Spinal cord (tissue), 10 donors: ENCODE measurements at places on chromosomes 4 and X. TPM values are rescaled to one million over a fixed set of nuclear protein-coding genes. Genes with fewer than 3 reads are reported as not detected.

DNA sequence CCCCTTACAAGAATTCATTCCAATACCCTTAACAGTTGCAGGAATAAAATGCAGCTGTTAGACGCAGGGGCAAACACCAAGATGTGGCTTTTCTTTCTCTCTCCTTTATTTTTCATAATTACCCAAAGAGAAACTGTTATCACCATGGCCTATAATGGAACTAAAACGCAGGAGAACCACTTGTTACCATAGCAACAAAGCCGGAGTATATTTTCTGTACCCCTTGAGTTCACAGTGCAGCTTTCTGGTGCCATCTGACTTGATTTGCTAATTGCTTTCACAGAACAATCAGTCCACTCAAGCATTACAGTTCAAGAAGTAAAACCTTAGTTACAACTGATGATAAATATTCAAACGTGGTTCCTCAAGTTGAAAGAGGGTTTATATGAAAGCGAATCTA is 157.9 kb downstream of the AMELX start:
- H3K4me1 ChIP-seq = no peaks in the 10 kb centered on the region
- no peak for DNase-seq
- H3K27ac ChIP-seq = no peak overlapping the region
- no peaks in the 10 kb centered on the region for H3K27me3 ChIP-seq
- no peak overlapping the region for H3K4me3 ChIP-seq
- H3K36me3 ChIP-seq = no peaks in the 10 kb centered on the region

GRCh38 chrX:68917799-68918198 is 89.0 kb downstream of the EFNB1 start:
- H3K4me1 ChIP-seq = peaks cover 3% of the 10 kb centered on the region
- H3K27ac ChIP-seq = no peak overlapping the region
- no peaks in the 10 kb centered on the region for H3K36me3 ChIP-seq
- no peak for DNase-seq
- H3K27me3 ChIP-seq = peaks cover 4% of the 10 kb centered on the region
- H3K4me3 ChIP-seq = no peak overlapping the region

Gene DCK
- 65.6 TPM for total RNA-seq

DNA sequence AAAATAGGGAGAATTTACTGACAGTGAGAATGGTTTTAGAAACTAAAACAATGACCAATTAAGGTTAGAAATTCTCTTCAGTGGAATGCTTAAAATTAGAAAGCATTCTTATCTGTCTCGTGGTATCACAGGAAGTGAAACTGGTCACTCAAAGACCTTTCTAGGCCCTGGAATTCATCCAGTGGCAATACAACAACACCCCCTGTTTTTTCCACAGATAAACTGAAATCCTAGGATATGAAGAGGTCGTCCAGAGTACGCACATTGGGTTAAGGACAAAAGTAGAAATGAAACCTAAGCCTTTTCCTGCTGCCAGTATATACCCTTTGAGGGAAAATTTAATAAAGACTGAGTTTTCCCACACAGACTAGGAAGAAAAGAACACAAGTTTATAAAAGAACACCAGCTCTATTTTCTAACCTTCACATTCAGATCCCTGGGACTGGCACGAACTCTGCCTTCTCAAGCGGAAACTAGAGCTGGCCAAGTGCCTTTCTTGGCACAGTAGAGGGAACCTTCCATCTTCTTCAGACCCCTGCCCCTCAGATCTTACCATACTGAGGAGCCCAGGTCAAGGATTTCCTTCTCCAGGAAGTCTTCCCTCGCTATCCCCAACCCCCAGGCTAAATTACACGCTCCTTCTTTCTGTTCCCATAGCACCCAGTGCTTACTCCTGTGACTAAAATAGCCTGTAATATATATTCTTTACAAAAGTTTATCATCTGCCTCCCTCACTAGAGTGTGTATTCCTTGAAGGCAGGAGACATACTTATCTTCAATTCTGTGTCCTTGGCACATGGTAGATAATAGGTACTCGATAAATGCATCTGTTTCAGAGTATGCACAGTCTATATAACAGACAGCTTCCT is 16.9 kb downstream of the LHFPL1 start:
- no peaks in the 10 kb centered on the region for H3K36me3 ChIP-seq
- peaks cover 3% of the 10 kb centered on the region for H3K27me3 ChIP-seq
- H3K4me3 ChIP-seq = no peak overlapping the region
- H3K4me1 ChIP-seq = peaks cover 4% of the 10 kb centered on the region
- no peak overlapping the region for H3K27ac ChIP-seq

GRCh38 chr4:110075083-110075738 is 123.2 kb downstream of the ELOVL6 start:
- no peaks in the 10 kb centered on the region for H3K36me3 ChIP-seq
- peaks cover 8% of the 10 kb centered on the region for H3K4me1 ChIP-seq
- no peak overlapping the region for H3K4me3 ChIP-seq
- H3K27ac ChIP-seq = no peak overlapping the region

GRCh38 chrX:138082251-138082650 is 516.3 kb downstream of the ZIC3 start:
- no peaks in the 10 kb centered on the region for H3K4me1 ChIP-seq
- H3K36me3 ChIP-seq = no peaks in the 10 kb centered on the region
- no peak overlapping the region for H3K27ac ChIP-seq
- H3K4me3 ChIP-seq = no peak overlapping the region
- H3K27me3 ChIP-seq = no peaks in the 10 kb centered on the region

DNA sequence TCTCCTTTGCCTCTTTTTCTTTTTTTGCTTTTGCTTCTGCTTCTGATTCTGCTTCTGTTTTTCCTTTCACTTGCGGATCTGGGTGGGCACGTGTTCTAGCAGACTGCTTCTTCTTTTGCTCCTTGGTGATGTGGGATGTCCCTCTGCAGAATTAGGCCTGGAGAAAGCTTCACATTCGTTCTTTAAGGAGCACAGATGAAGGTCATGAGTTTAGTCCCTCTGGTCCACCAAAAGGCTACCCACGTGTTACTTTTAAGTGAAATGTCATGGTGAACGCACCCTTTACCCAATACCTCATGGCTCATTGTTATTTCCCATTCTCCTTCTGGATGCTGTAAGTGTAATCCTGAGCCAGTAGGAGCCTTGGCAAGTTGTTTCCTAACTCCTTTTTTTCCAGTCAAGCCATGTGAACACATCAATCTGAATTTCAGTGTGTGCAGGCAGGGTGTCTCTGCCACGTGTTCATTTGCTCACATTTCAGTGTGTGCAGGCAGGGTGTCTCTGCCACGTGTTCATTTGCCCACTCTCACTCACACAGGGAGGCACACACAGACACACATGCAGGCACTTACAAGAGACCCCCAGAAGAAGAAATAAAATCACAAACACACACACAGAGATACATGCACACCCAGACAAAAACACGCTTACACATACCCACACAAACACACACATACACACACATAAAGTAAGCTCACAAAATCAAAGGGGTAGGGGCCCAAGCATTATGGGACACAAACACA is 36.9 kb downstream of the NBDY start:
- H3K27ac ChIP-seq = no peak overlapping the region
- no peaks in the 10 kb centered on the region for H3K27me3 ChIP-seq
- H3K4me3 ChIP-seq = no peak overlapping the region
- peaks cover 11% of the 10 kb centered on the region for H3K36me3 ChIP-seq

Gene IL2RG
- 0.22 TPM for total RNA-seq

- H3K4me3 ChIP-seq = no peak overlapping the region
- H3K27me3 ChIP-seq = no peaks in the 10 kb centered on the region
- H3K4me1 ChIP-seq = no peaks in the 10 kb centered on the region
- H3K27ac ChIP-seq = no peak overlapping the region
- no peak for DNase-seq
These were observed 28.4 kb upstream of the ADH7 start for GRCh38 chr4:99463566-99463965.

DNA sequence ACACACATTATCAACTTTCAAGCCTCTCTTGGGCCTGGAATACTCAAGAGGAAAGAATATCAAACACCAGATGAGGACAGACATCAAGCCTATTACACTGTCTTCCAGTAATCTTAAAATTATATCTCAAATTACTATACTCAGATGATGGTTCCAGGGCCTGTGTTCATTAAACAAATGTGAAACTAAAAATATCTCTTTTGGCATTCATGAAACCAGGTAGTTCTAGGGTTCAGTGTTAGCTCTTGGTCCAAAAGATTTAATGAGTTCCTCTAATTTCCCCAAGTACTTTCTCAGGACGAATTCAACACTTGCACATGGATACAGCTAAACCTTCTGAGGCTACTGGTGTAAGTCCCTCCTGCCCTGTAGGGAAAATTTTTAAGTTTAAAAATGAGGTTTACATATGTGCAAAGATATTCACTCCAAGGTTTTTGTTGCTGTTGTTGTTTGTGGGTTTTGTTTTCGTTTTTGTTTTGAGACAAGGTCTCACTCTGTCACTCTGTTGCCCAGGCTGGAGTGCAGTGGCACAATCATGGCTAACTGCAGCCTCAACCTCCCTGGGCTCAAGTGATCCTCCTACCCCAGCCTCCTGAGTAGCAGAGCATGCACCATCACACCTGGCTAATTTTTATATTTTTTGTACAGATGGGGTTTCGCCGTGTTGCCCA is 79.4 kb downstream of the USP46 start:
- no peak overlapping the region for H3K27ac ChIP-seq
- H3K27me3 ChIP-seq = no peaks in the 10 kb centered on the region

Gene ADAMTS3
- total RNA-seq = 16.9 TPM

Gene LDB2
- 88.2 TPM for total RNA-seq

GRCh38 chr4:76588274-76588673 is 153.2 kb downstream of the SHROOM3 start:
- H3K27ac ChIP-seq = no peak overlapping the region
- no peak overlapping the region for H3K4me3 ChIP-seq
- peaks cover 21% of the 10 kb centered on the region for H3K4me1 ChIP-seq

GRCh38 chrX:152445926-152446325 is 5.2 kb downstream of the GABRA3 start:
- H3K4me1 ChIP-seq = no peaks in the 10 kb centered on the region
- no peaks in the 10 kb centered on the region for H3K27me3 ChIP-seq
- no peak overlapping the region for H3K27ac ChIP-seq
- no peak overlapping the region for H3K4me3 ChIP-seq

Gene MAGEA9B
- total RNA-seq = not detected

DNA sequence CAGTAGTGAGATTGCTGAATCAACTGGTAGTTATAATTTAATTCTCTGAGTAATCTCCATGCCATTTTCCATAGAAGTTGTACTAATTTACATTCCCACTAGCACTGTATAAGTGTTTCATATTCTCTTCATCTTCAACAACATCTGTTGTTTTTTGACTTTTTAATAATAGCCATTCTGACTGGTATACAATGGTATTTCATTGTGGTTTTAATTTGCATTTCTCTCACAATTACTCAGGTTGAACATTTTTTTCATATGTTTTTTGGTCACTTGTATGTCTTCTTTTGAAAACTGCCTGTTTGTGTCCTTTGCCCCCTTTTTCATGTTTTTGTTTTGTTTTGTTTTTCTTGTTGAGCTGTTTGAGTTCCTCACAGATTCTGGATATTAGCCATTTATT is 880.2 kb downstream of the RAPGEF2 start:
- H3K4me3 ChIP-seq = no peak overlapping the region
- no peak for DNase-seq
- H3K27ac ChIP-seq = no peak overlapping the region

DNA sequence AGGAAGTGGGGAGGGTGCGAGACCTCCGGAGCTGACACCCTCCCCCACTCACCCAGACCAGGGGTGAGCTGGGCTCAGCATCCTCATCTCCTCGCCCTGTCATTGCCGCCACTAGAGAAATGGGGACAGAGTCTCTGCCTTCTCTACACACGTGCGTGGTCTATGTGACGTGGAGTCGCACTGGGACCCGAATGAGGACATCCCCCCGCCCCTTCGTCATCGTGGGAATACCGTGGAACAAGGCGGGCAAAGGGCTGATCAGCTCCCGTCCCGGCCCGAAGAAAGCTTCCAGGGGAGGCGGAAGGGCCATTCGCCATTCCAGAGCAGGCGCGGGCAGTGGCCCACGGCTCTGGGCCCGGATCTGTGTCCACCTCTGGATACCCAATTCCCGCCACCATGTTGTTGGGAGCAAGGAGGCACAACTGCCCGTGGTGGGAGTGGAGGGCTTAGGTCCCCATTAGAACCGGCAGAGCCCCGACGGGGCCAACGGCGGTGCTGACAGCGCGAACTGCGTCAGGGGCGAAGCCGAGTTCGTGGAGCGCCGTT is 12.0 kb downstream of the HMX1 start:
- H3K36me3 ChIP-seq = no peaks in the 10 kb centered on the region
- H3K4me1 ChIP-seq = peaks cover 44% of the 10 kb centered on the region
- H3K27me3 ChIP-seq = peaks cover 99% of the 10 kb centered on the region

- no peaks in the 10 kb centered on the region for H3K27me3 ChIP-seq
- DNase-seq = no peak
- no peak overlapping the region for H3K4me3 ChIP-seq
- no peak overlapping the region for H3K27ac ChIP-seq
- H3K36me3 ChIP-seq = no peaks in the 10 kb centered on the region
- no peaks in the 10 kb centered on the region for H3K4me1 ChIP-seq
These were observed 138.8 kb downstream of the NDST3 start for GRCh38 chr4:118173126-118173525.

Gene TLR6
- total RNA-seq = 6.1 TPM

GRCh38 chrX:29926056-29926455 is 289.3 kb upstream of the MAGEB2 start:
- H3K27me3 ChIP-seq = peaks cover 2% of the 10 kb centered on the region
- no peak overlapping the region for H3K27ac ChIP-seq
- H3K4me3 ChIP-seq = no peak overlapping the region
- H3K4me1 ChIP-seq = no peaks in the 10 kb centered on the region
- H3K36me3 ChIP-seq = no peaks in the 10 kb centered on the region

DNA sequence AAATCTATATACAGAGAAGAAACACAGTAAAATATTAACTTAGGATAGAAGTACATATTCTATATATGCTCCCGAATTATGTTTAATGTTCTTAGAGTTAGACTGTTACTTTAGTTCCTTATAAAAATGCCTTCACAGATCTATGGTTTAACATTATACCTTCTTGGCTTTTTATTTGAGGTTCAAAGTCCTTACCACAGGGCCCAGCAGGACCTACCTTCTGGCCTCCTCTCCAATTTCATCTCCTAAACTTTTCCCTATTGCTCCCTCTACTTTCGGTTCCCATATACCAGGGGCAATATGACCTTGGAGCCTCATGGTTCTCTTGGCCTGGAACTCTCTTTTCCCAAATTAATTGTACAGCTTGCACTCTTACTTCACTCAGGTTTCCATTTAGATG is 11.8 kb downstream of the ANKRD37 start:
- H3K27me3 ChIP-seq = no peaks in the 10 kb centered on the region
- DNase-seq = no peak
- no peaks in the 10 kb centered on the region for H3K4me1 ChIP-seq
- H3K36me3 ChIP-seq = peaks cover 36% of the 10 kb centered on the region
- H3K27ac ChIP-seq = no peak overlapping the region

Gene SORBS2
- total RNA-seq = 71.4 TPM
